ENCODE measurements at places on chromosomes 3 and 15.

- DNase-seq: no peak
These were observed 63.3 kb downstream of the IL1RAP start for GRCh38 chr3:190577225-190577624.

DNA sequence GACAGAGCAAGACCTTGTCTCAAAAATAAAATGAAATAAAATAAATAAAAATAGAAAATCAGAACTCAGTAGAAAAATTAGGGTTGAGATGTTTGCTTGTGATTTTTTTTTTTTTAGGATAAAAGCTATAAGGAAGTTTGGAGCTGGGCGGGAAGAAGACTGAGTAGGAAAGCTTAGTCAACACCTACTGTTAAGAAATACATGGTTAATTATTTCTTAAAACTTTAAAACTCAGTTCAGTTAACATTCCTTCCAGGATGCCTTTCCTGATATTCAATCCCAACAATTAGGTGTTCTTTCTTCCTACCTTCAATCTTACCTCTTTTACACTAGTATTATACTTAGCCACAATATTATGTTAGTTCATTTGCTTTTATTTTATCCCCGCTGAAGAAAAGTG lies 246.2 kb downstream of the LSAMP start:
- no peak for DNase-seq

DNA sequence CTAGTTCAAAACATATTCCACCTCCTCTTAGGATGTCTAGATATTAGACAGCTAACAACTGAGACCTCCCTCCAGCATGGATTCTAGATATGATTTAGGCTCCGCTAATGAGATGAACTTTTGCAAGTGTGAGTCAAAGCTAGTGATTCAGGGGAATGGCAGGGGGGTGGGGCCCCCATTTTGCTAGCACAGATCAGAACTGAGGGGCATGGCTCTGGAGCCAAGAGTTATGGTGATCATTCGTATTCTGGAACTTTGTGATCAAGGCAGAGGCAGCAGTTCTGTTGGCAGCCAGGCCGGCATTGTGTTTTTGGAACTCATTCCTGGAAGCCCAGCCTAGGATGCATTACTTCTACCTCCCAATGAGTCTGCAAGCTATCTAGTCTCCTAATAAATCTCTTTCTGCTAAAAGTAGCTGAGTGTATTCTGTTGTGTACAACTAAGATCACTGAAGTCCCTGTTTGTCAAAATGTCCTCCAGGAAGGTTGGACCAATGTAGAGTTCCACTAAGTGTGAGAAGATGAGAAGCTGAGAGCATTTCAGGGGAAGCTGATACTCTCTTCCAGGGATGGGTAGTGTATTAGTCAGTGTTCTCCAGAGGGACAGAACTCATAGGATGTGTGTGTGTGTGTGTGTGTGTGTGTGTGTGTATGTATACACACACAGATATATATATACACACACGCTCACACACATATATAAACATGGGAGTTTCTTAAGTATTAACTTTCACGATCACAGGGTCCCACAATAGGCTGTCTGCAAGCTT lies 312.7 kb downstream of the TLE3 start:
- DNase-seq: no peak

GRCh38 chr3:177071496-177072156 lies 125.7 kb downstream of the TBL1XR1 start:
- DNase-seq: no peak

- DNase-seq: no peak
These were observed 35.9 kb downstream of the CCK start for GRCh38 chr3:42229942-42230688.

DNA sequence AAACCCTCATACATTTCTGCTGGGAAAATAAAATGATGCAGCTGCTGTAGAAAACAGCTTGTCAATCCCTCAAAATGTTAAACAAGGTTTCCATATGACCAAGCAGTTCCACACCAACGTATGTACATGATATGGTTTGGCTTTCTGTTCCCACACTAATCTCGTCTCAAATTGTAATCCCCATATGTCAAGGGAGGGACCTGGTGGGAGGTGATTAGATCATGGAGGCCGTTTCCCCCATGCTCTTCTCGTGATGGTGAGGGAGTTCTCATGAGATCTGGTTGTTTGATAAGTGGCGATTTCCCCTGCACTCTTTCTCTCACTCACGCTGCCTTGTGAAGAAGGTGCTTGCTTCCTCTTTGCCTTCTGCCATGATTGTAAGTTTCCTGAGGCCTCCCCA lies 100.6 kb upstream of the SLC24A5 start:
- no peak for DNase-seq

GRCh38 chr15:51668446-51668845 lies 12.9 kb upstream of the SCG3 start:
- DNase-seq: no peak

DNA sequence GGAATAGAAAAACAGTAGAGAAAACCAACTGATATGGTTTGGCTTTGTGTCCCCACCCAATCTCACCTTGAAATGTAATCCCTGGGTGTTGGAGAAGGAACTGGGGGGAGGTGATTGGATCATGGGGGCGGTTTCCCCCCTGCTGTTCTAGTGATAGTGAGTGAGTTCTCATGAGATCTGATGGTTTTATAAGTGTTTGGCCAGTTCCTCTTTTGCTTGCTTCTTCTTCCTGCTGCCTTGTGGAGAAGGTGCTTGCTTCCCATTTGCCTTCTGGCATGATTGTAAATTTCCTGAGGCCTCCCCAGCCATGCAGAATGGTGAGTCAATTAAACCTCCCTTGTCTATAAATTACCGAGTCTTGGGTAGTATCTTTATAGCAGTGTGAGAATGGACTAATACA lies 48.4 kb downstream of the EOMES start:
- no peak for DNase-seq

GRCh38 chr3:37559461-37559860 lies 302.2 kb upstream of the CTDSPL start:
- DNase-seq: no peak

- peak; percentile 72 for DNase-seq
These were observed 77.7 kb downstream of the OCA2 start for GRCh38 chr15:28021281-28022039.

DNA sequence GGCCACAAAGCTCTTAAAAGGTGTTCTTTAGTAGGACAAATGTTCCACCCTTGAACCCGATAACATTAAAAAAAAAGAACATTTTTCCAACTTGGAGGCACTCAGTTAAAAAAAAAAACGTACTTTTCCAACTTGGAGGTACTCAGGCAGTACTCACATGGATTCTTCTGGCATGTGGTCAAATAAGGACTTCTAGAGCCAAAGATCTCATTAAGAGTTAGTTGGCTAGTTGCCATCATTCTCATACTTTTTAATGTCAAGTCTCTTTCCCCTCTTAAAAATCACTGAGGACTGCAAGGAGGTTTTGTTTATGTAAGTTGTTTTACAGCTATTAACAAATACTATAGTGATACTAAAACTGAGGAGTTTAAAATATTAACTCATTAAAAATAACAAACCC lies 101.0 kb downstream of the CADPS start:
- DNase-seq: no peak

- DNase-seq: no peak
These were observed 11.5 kb downstream of the ETFA start for GRCh38 chr15:76299786-76300185.
